Activated CD4-positive, alpha-beta memory T cell treated with anti-CD3 and anti-CD28 coated beads for 36 hours (primary cell): ENCODE measurements at places on chromosomes 5 and 9.

DNA sequence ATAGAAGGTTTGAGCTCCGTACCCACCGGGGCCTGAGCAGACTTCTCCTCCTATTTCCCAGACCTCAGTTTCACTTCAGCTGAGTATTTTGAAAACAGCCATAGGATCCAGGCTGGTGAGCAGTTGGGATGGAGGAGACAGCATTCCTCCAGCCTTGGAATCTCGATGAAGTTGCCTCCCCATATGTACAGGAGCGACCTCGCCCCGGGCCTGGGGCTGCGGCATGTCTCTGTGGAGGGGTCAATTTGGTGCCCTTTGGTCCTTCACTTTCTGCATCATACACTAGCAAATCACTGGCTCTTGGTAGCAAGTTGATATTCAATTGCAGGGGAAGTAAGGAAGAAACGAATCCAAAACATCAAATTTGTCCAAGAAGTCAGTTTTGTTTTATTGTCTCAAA, 402.0 kb upstream of the IRX4 start:
- no peaks in the 10 kb centered on the region for H3K4me1 ChIP-seq
- no peak for DNase-seq
- no peak overlapping the region for H3K4me3 ChIP-seq
- no peaks in the 10 kb centered on the region for H3K27me3 ChIP-seq
- no peaks in the 10 kb centered on the region for H3K36me3 ChIP-seq

DNA sequence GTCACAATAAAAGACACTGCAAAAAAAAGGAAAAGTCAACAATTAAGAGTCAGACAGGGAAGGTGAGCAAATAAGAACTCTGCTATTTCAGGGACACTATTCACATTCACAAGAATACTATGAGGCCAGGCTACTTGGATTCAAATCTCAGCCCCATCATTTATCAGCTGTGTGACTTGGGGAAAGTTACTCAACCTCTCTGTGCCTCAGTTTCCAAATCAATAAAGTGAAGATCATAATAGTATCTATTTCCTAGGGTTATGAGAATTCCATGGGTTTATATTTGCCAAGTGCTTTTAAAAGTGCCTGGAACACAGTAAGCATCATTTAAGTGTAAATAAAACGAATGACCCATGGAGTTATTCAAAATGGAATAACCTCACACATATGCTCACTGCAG, 56.4 kb downstream of the ALDH7A1 start:
- H3K4me3 ChIP-seq, result no peak overlapping the region
- no peaks in the 10 kb centered on the region for H3K4me1 ChIP-seq
- no peaks in the 10 kb centered on the region for H3K27me3 ChIP-seq

- no peak for DNase-seq
- H3K27me3 ChIP-seq, result peaks cover 19% of the 10 kb centered on the region
- no peak overlapping the region for H3K4me3 ChIP-seq
Measured at GRCh38 chr9:90770927-90771326, 30.7 kb upstream of the SYK start.

DNA sequence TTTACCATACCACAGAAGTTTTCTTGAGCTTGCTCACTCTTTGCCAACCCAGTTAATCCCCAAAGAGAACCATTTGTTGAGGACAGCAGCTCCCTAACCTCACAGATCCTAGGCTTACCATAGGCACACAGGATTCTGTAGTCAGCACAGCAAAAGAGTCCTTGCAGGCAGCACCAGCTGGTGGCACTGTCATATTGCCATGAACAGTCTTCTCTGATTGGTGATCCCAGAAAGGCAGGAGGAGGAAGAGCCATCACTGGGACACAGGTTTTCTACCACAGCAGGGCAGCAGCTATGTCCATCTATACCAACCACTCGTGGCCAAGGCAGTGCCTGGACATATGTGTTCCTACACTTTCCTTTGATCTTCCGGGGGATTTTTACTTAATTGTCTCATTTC, 297.1 kb upstream of the CD180 start:
- H3K36me3 ChIP-seq, result no peaks in the 10 kb centered on the region
- DNase-seq, result no peak
- no peak overlapping the region for H3K27ac ChIP-seq

GRCh38 chr5:126769703-126770102, 7.2 kb upstream of the LMNB1 start:
- no peaks in the 10 kb centered on the region for H3K4me1 ChIP-seq
- no peaks in the 10 kb centered on the region for H3K27me3 ChIP-seq
- no peaks in the 10 kb centered on the region for H3K36me3 ChIP-seq
- no peak overlapping the region for H3K4me3 ChIP-seq
- no peak overlapping the region for H3K27ac ChIP-seq

GRCh38 chr9:107246259-107247254, 36.5 kb upstream of the RAD23B start:
- no peak overlapping the region for H3K4me3 ChIP-seq
- DNase-seq, result peak; percentile 21
- no peaks in the 10 kb centered on the region for H3K36me3 ChIP-seq
- peaks cover 26% of the 10 kb centered on the region for H3K4me1 ChIP-seq
- H3K27me3 ChIP-seq, result peaks cover 1% of the 10 kb centered on the region

- H3K36me3 ChIP-seq, result no peaks in the 10 kb centered on the region
- peaks cover 2% of the 10 kb centered on the region for H3K4me1 ChIP-seq
- peak overlapping the region; percentile 68 for H3K4me3 ChIP-seq
- no peak for DNase-seq
- H3K27me3 ChIP-seq, result peaks cover 10% of the 10 kb centered on the region
Measured at GRCh38 chr5:132776131-132776937, 705 bp downstream of the SEPTIN8 start.

DNA sequence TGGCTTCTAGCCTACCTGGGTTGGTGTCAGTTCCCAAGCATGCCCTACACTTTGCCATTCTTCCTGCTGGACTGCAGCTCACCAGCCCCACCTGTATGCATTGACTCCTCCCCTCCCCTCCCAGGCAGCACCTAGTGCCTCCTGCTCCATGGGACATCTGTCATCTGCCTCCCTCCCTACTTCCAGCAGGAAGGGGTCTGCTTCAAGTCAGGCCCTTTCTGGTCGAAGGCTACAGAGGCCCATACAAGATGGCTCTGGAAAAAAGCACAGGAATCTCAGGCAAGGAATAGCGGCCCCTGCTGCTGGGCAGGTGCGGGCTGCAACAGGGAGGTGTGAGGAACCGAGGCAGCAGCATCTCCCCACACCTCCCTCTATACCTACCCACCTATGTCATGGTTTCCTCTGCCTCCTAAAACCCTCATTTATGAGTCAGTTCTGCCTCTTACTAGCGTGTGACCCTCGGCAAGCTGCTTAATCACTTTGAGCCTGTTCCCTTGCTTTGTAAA, 19.7 kb downstream of the WWC1 start:
- DNase-seq, result no peak
- H3K27ac ChIP-seq, result no peak overlapping the region
- no peak overlapping the region for H3K4me3 ChIP-seq
- H3K4me1 ChIP-seq, result no peaks in the 10 kb centered on the region

DNA sequence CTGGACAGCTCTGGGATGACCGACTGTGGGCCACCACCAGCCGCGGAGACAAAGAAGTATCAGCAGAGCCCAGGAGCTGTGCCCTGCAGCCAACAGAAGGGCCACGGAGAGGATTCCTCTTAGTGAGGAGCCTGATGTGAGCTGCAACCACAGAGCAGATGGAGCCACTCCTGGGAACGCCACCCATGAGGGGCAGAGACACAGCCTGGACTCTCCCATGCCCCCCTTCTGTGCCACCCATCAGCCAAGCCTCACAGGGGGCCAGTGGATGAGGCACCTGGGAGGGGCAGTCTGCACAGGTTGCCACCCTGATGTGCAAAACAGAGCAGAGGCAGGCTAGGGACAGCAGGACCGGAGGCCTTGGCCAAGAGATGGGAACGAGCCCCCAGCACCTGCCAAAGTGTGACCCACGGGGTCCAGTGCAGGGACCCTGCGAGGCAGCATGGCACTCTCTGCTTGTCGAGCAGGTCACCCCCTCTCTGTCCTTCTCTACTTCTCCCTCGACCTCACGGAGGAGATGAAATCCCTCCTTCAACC, 380.7 kb upstream of the IRX1 start:
- no peak for DNase-seq
- no peaks in the 10 kb centered on the region for H3K27me3 ChIP-seq
- H3K36me3 ChIP-seq, result no peaks in the 10 kb centered on the region
- H3K4me3 ChIP-seq, result no peak overlapping the region
- H3K27ac ChIP-seq, result no peak overlapping the region
- H3K4me1 ChIP-seq, result no peaks in the 10 kb centered on the region

- H3K36me3 ChIP-seq, result peaks cover 2% of the 10 kb centered on the region
- H3K4me1 ChIP-seq, result peaks cover 8% of the 10 kb centered on the region
- peak; percentile 96 for DNase-seq
- no peaks in the 10 kb centered on the region for H3K27me3 ChIP-seq
Measured at GRCh38 chr9:137422604-137423513, at the start of the genes EXD3 and NOXA1. Gene EXD3, minus strand, starts transcription at chr9:137423162. Its CDS starts 27,805 bp downstream, at chr9:137395357. Gene NOXA1, plus strand, starts transcription at chr9:137423393. Its CDS starts 137 bp downstream, at chr9:137423530.

DNA sequence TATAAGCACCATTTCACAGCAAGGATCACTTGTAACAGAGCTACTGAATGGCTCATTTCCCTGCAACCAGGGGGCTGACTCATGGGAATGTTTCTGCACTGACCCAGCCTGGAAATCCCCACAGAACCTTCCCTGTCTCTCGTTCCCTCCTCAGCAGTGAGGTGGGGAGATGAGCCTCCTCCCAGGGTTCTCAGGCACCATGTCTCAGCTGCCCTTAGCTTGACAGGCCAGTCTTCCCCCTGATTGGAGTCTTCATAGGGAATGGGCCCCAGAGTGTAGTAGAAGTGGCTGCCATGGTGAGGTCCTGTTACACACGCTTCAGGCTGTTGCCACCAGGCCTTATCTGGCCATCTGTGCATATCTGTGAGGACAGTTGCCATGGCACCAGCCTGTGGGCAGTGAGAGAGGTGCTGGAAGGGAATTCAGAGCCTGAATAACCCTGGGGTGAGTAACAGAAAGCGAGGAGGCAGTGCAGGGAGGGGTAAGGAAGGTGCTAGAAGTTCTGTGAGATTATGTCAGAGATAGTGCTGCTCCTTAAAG, 324.4 kb downstream of the ENC1 start:
- H3K27me3 ChIP-seq, result peaks cover 30% of the 10 kb centered on the region
- H3K4me1 ChIP-seq, result peaks cover 24% of the 10 kb centered on the region
- H3K36me3 ChIP-seq, result no peaks in the 10 kb centered on the region
- H3K27ac ChIP-seq, result no peak overlapping the region
- DNase-seq, result peak; percentile 62

DNA sequence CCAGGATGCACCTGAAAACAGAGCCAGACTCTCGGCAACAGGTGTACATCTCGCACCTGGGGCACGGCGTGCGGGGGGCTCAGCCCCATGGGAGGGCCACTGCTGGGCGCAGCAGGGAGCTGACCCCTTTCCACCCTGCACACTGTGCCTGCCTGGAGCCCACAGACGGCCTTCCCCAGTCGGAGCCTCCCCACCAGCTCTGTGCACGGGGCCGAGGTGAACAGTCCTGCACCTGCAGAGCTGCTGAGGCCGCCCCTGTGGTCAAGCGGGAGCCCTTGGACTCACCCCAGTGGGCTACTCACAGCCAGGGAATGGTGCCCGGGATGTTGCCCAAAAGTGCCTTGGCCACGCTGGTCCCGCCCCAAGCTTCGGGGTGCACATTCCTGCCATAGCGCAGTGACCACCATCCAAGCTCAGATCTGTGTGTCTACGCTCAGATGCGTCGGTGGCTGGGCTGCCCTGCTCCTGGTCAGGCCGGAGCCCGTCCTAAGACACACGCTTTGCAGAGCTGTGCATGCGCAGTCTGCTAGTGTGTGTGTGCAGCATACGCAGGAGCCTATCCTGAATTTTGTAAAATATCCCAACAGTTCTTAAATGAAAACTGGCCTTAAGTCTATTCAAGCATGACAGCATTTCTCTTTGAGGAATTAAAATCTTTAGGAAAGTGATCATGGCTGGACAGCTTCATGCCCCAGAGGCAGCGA, 8.4 kb upstream of the EXOC3 start:
- H3K27ac ChIP-seq, result no peak overlapping the region
- H3K4me1 ChIP-seq, result no peaks in the 10 kb centered on the region
- no peak for DNase-seq
- H3K4me3 ChIP-seq, result no peak overlapping the region
- peaks cover 10% of the 10 kb centered on the region for H3K27me3 ChIP-seq

GRCh38 chr5:169218861-169219260, 82.1 kb downstream of the SLIT3 start:
- no peak overlapping the region for H3K4me3 ChIP-seq
- H3K36me3 ChIP-seq, result no peaks in the 10 kb centered on the region
- H3K27ac ChIP-seq, result no peak overlapping the region
- peaks cover 2% of the 10 kb centered on the region for H3K27me3 ChIP-seq
- H3K4me1 ChIP-seq, result no peaks in the 10 kb centered on the region
